ENCODE measurements at places on chromosomes 11 and 22.

- peak; percentile 12 for DNase-seq
Observed at GRCh38 chr22:20131859-20132685, 468 bp downstream of the ZDHHC8 start.

- no peak for DNase-seq
Observed at GRCh38 chr11:29876192-29876591, 140.6 kb downstream of the KCNA4 start.

GRCh38 chr11:112805658-112806057 lies 155.6 kb upstream of the NCAM1 start:
- DNase-seq, result no peak

DNA sequence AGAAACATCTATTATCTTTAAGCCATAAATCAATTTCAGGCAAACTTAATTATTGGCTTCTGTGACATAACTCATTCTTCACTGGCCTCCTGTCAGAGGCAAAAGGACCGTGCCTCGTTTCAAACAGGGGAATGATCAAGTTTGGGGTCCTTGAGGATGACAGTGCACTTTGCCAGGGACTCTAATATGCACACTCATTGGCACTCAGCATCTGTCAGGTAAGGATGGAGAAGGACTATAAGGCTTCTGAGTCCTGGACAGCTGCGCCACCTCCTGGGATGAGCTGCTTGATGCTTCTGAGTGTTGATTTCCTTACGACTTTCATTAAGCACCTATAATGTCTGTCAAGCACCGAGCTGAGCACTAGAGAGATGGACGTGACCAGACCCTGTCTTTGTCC lies 20.2 kb downstream of the BPIFC start:
- no peak for DNase-seq

GRCh38 chr22:44005524-44005923 lies 18.6 kb upstream of the PARVB start:
- no peak for DNase-seq

DNA sequence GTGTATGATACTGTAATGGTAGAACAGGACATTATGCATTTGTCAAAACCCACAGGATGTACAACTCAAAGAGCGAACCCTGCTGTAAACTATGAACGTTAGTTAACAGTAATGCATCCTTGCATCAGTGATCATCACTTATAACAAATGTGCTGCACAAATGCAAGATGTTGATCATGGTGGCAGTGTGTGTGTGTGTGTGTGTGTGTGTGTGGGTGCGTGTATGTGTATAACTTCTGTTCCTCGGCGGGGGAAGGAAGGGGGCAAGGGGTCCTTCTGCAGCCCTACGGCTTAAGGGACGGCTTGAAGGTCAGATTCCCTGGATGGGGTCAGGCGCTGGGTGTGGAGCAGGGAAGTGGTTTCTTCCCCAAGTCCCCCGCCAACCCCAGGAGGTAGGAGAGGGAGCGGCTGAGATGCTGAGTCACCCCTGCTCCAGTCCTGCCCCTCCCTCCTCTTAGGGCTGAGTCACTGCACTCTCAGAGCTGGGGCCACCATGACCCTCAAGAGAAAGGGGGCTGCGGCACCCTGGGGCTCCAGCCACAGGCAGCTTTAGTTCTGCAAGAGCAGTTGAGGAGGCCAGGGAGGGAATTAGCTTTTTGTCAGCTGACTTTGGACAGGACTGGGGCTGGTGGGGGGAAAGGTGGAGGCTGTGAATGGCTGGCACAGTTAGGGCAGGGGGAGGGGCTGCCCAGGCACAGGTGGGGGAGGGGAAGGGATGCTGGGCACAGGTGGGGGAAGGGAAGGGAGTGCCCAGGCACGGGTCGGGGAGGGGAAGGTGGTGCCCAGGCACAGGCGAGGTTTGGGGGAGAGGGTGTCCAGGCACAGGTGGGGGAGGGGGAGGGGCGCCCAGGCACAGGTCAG lies 8.8 kb upstream of the CTSD start:
- DNase-seq, result peak; percentile 26

GRCh38 chr11:106378513-106379179 lies 301.2 kb downstream of the AASDHPPT start:
- DNase-seq, result no peak
